ENCODE measurements at places on chromosomes 3 and 15.
A peak's percentile ranks its signal among the peaks of the same experiment; 100 is the strongest.

GRCh38 chr3:170976190-170976519 lies 50.4 kb downstream of the SLC2A2 start:
- DNase-seq: no peak

DNA sequence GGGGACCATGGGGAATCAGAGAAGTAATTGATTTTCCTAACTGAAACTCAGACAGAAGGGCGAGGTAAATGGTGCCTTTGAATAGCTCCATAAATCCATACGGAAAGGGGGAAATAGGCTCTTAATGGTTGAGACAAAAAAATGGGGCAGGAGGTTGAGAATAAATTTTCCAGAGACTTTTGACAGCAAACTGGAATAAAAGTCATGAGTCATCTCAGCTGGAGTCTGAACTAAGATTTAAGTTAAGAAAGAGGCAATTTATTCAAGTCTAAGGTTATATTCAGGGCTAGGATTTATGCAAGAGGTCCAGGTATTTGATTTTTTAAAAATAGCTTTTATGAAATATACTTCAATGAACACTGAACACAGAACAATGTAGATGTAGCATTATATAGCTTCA lies 238.7 kb upstream of the RORA start:
- DNase-seq: no peak

- no peak for DNase-seq
These were observed 33.2 kb downstream of the CIP2A start for GRCh38 chr3:108555966-108556581.

DNA sequence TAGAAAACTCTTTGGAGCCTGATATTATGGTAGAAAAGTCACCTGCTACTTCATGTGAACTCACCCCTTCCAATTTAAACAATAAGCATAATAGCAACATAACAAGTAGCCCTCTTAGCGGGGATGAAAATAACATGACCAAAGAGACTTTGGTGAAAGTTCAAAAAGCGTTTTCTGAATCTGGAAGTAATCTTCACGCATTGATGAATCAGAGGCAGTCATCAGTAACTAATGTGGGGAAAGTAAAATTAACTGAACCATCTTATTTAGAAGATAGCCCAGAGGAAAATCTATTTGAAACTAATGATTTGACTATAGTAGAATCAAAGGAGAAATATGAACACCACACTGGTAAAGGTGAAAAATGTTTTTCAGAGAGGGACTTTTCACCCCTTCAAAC lies 5.1 kb upstream of the SCG5 start:
- DNase-seq: no peak

- DNase-seq: no peak
These were observed 71.3 kb downstream of the SMAD6 start for GRCh38 chr15:66773129-66773873.

DNA sequence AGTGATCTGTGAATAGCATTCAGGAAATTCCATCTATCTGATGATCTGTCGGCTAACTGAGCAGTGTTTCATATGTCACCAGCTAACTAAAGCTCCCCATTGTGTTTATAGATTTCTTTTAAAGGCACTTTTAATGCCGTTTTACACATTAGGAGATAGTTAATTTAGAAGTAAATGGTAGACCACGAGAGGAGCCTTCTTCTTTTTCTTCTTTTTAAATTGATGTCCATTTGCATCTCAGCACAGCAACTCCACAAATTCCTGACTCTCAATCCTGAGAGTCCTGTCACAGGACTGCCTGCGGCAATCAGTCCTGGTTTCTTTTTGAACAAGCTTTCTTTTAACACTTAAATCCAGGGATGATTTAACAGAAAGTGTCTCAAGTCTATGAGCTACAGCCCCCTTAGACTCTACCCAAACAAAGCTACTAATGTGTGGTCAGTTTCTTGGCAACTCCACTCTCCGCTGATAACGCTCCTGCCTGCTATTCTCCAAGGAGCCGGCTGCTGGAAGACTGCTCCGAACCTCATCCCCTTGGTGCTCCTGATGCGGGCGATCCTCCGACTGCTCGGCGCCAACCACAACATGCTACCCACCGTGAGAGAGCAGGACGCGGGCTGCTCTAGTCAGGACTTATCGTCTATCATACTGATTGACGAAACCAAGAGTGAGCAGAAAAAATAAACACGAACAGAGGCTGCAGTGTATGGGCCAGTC lies 421.4 kb downstream of the MECOM start:
- DNase-seq: no peak

DNA sequence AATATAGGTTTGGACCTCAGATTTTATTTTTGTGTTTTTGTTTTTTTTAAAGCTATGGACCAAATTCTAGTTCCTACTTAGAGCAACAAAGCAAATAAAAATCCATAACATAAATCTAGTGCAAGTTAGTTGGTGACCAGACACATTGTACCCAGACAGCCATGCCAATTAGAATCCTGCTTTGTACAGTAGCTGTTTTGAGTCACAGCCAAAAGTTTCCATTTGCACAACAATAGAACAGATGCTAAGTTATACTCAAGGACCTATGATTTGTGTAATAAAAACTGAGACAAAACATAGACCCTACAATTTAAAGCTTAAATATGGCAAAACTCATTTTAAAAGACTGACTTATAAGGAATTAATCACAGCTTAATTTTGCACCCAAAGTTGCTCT lies 513.1 kb upstream of the CBLB start:
- DNase-seq: no peak

GRCh38 chr15:24823473-24823872 lies 131.3 kb upstream of the SNRPN start:
- no peak for DNase-seq

- peak; percentile 73 for DNase-seq
These were observed 107.1 kb downstream of the DGKG start for GRCh38 chr3:186254676-186255650.

DNA sequence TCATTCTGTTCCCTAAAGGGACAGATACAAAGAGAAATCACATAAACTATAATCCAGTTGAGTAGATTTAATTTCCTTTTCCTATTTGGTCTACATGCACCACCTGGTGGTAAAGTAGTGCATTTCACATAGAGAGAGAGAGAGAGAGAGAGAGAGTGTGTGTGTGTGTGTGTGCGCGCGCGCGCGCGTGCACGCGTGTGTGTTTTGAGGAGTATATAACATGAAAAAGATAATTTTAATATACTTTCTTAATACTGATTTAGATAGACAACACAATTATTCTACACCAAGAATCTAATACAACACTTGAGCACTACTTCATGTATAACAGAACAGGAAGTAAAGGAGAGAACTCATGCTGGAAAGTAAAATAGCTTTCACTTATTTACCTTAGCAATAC lies 1.1 kb upstream of the FGF7 start:
- peak; percentile 21 for DNase-seq

DNA sequence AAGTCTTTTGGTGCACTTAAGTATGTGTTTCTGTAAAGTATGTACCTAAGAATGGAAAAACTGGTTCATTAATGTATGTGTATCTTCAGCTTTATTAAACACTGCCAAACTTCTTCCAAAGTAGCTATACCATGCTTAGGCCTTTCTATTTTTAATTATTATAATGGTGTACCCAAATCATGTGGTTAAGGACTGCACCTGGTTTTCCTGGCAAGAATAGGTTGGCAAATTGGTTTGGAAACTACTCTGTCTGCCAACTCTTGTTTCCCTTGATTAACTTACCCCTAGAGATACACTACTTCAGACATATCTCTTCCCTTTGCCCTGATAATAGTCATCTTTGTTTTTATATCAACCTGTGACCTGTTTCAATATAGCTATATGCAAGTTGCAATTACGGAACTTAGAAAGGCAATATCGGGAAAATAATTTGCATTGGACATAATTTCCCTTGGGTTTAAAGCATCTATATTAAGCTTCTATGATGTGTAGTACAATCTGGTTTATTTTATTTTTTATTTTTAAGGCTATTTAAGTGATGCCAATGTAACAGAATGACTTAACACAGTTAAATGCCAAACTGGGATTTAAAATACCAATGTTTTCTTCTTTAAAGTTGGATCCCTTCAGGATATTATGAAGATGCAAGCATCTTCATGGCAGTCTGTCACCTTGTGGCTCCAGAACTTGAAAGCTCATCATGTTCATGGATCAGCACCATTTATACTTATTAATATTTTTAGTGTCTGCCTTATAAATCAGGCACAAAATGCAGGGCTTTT lies 40.6 kb upstream of the TMEM108 start:
- no peak for DNase-seq
